ENCODE measurements at places on chromosomes 6 and 20.

DNA sequence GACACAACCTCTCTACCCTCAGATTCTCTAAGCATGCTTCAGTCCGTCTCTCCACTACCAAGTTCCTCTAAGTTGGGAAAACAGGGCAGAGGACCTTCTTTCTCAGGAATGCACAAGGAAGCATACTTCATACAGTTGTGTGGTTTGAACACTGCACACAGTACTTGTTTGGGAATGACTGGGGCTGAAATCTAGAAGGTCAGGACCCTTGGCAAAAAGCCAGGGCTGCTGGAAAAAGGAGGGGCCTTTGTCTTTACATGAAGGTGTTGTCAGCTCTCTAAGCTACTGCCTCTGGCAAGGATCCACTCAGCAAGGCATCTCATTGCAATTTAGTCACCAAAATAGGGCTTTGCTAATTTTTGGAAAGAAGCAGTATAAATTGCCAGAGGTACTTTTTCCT is 20.7 kb upstream of the HEY2 start:
- no peak for DNase-seq

DNA sequence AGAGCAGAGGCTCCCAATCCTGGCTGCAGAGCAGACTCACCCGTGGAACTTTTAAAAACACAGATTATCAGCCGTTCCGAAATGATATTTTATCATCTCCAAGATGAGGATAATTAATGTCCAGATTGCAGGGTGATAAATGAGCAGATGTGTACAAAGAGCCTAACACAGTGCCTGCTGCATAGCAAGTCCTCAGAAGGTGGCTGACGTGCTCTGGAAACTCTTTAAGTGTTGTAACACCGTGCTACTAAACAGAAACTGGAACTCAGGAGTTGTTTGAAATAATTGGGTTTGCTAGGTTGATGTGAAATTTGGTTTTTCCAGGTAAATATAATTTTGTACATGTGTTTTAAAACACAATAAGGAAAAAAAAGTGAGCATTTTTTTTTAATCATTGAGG is 118.0 kb downstream of the ARMC2 start:
- no peak for DNase-seq

DNA sequence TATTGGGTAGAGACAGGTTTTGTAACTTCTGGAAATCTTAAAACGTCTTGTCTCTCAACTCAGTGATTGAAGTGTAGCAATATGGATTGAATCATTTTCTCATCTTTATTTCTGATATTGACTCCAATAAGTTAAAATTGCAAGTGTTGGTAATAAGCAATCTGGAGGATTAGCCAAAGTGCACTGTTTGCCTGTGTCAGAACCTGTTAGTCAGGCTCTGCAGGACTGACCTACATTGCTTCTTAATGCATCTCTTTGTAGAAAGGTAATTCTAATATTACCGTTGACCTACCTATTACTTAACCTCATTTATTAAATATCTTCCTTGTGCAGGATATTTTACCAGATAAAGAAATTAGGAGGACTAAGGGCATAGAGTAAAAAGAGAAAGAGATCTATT is 484.0 kb upstream of the CITED2 start:
- no peak for DNase-seq

- DNase-seq = no peak
These were observed 254.6 kb upstream of the MAN1A1 start for GRCh38 chr6:119604124-119604523.

GRCh38 chr6:33420491-33421343 is 852 bp downstream of the SYNGAP1 start:
- no peak for DNase-seq

Data from CD4-positive, alpha-beta T cell treated with Interleukin-2 at 100 ng/mL for 4 hours (primary cell).